ENCODE measurements at places on chromosomes 13 and 19. TPM values are rescaled to one million over a fixed set of nuclear protein-coding genes. Genes with fewer than 3 reads are reported as not detected.

POU2F2 gene
- total RNA-seq: 6.1 TPM

PABPC3 gene
- 0.12 TPM for total RNA-seq

ZNF470 gene
- 3.4 TPM for total RNA-seq

EDDM13 gene
- 1.1 TPM for total RNA-seq

OVOL3 gene
- not detected for total RNA-seq

PROZ gene
- total RNA-seq: not detected

DNA sequence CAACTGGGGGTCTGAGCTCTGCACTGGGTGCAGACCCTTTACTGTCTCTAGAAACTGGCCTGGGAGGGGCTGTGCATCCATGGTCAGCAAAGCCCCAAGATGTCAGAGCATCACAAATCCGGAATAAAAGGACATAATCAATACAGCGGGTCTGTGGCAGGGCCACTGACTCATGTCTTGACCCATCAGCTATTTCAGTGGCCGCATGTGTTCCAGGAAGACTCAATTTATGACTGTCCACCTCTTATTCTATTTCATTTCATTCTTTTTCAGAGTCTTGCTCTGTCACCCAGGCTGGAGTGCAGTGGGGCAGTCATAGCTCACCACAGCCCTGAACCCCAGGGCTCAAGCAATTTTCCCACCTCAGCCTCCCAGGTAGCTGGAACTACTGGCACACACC is 53.2 kb downstream of the PEX11G start:
- DNase-seq: no peak

- DNase-seq: no peak
These were observed 1190.3 kb downstream of the EFNB2 start for GRCh38 chr13:105345131-105345530.

DNA sequence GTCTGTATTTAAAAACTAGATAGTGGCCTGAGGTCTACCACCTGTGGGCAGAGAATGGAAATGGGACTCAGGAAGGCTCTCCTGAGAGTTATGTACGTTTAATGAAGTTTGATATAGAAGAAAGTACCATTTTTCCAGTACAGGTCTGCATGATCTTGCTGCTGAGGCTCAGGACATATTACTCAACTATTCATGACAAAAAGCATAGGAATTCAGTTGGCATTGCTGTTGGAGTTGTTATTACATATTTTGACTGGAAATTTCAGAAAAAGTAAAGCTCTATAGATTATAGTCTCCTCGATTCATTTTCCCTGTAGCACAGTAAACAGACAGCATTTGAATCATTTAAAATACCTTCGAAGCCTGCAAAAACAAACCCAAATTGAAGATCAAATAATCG is 469.8 kb downstream of the DCT start:
- no peak for DNase-seq

- DNase-seq: no peak
These were observed 87.1 kb upstream of the STK24 start for GRCh38 chr13:98664047-98664446.

- no peak for DNase-seq
These were observed 89.5 kb upstream of the DOCK9 start for GRCh38 chr13:99067159-99067985.

DNA sequence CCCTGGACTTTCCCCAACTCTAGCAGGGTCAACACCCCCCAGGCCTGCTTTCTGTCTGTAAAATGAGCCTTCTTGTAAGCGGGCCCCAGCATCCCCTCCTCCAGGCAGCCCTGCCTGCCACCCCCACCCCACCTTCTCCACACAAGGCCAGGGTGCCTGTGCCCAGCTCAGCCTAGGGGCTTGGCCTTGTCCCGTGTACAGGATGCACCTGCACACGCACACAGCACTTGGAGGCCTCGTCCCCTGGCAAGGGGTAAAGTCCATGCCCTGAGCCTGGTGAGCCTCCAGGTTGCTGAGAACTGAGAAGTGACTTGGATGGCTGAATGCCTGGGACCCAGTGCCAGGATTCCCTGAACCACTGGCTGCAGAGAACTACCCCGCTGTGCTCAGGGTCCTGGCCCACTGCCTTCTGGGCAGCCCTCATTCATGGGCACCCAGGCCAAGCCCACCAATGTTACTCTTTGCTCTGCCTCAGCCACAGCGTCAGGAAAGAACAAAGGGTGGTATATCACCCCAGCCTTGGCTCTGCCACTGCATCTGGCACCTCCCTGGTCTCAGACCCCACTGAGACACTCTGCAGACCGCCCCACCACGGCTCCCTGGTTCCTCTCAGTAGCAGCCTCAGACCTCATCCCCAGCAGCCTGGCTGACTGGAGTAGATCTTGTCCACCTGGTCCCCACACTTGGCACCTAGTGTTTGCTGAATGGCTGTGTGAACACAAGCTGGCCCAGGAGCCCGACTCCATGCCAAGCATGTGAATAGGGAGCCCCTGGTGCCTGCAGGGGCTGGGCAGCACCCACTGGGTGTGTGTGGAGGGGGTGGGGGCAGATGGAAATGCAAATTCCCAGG is 1.8 kb upstream of the TM6SF2 start:
- DNase-seq: no peak

DNA sequence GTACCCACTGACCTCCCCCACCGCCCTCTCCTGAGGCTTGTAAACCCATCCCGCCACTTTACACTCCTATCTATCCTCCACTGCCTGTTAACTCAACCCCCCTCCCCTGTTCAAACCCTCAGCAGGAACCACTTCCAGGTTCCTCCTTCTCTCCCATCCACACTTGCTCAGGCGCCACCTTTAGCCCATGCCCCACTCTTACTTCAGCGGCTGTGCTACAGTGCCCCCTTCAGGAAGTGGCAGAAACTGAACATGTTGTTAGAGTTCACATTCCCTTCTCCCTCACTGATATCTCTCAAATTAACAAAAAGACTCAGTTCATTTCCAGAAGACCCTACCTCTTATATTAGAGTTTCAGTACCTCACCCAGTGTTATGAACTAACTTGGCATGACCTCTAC is 49.4 kb downstream of the ZNF91 start:
- DNase-seq: no peak

DNA sequence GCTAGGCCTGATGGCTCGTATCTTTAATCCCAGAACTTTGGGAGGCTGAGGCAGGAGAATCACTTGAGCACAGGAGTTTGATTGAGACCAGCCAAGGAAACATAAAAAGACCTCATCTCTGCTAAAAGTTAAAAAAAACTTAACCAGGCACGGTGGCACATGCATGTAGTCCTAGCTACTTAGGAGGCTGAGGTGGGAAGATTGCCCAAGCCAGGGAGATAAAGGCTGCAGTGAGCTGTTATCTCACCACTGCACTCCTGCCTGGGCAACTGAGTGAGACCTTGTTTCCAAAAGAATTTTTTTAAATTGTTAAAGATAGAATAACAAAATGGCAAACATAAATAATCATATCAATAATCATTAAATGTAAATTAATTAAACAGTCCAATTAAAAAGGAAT is 365.8 kb downstream of the MTUS2 start:
- no peak for DNase-seq

GRCh38 chr19:12993562-12993961 is 1.7 kb upstream of the NFIX start:
- no peak for DNase-seq

- DNase-seq: no peak
These were observed 299.7 kb downstream of the DLEU7 start for GRCh38 chr13:50543782-50544181.

DNA sequence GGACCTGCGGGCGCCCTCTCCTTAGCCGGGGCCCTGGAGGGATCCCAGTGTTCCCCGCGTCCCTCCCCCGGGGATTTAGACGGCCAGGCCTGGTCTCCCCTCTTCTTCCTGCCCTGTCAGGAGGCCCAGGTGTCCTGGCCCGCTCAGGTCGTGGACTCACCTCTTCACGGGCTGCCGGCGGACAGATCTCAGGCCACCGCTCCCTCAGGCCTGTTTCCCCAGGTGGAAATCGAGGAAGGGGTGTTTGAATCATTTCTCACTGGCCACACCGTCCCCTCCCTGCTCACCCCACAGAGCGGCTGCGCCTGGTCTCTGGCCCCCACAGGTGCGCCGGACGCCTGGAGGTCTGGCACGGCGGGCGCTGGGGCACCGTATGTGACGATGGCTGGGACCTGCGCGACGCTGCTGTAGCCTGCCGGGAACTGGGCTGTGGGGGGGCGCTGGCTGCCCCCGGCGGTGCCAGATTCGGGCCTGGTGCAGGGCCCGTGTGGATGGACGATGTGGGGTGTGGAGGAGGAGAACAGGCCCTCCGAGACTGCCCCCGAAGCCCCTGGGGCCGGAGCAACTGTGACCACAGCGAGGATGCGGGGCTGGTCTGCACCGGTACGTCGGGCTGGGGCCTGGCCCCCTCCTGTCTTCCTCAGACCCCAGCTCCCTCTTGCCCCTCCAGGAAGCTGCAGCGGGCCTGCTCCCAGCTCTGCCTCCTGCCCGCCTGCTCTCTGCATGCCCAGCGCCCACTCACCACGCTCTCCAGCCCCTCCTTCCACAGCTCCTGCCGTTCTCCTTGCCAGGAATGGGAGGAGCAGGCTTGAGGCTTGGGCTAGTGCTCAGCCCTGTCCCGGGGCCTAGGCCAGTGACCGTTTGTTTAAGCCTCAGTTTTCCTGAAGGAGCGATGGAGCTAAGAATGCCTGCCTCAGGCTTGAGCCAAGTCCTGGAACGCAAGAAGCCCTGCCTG is 2.5 kb downstream of the SSC5D start:
- DNase-seq: no peak
